PC-9 (cell line): ENCODE measurements at places on chromosomes 11 and 22. TPM values are rescaled to one million over a fixed set of nuclear protein-coding genes. Genes with fewer than 3 reads are reported as not detected.

The IGSF9B gene
- total RNA-seq, result not detected in 2 replicates

The SBF2 gene
- 16.4 and 18.6 TPM in 2 replicates for total RNA-seq

The DDX25 gene
- 0.26 TPM in 1 of 2 replicates, not detected in the other for total RNA-seq

The KCNQ1OT1 gene
- total RNA-seq, result 3.4 and 4.3 TPM in 2 replicates

DNA sequence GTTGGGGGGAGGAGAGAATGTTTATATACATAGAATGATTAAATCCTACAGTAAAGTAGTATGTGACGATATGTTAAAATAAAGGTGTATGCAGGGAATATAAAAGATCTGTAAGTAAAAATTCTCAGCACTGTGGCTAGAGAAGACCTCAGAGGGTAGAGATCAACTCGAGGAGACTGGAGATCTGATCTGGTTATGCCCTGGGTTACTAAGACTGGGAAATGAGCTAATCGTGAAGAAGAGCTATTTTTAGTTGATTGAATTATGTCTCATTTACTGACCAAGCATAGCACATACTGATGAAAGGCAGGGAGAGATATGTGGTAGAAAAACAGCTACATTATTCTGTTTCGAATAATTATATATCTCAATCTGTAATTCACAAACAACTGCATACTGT, 42.8 kb upstream of the ALKBH3 start:
- DNase-seq, result no peak
- H3K4me1 ChIP-seq, result no peaks in the 10 kb centered on the region
- no peak overlapping the region for H3K4me3 ChIP-seq
- peaks cover 14% of the 10 kb centered on the region for H3K36me3 ChIP-seq
- H3K27me3 ChIP-seq, result no peaks in the 10 kb centered on the region

The ALX4 gene
- total RNA-seq, result not detected in 2 replicates

GRCh38 chr11:39363571-39363970, 2095.9 kb downstream of the LRRC4C start:
- no peaks in the 10 kb centered on the region for H3K36me3 ChIP-seq
- H3K27me3 ChIP-seq, result no peaks in the 10 kb centered on the region
- no peak for DNase-seq
- no peaks in the 10 kb centered on the region for H3K4me1 ChIP-seq
- H3K4me3 ChIP-seq, result no peak overlapping the region

GRCh38 chr11:126515501-126515900, 160.0 kb downstream of the ST3GAL4 start:
- H3K27me3 ChIP-seq, result peaks cover 100% of the 10 kb centered on the region
- no peak overlapping the region for H3K4me3 ChIP-seq
- no peak for DNase-seq
- H3K27ac ChIP-seq, result no peak overlapping the region

DNA sequence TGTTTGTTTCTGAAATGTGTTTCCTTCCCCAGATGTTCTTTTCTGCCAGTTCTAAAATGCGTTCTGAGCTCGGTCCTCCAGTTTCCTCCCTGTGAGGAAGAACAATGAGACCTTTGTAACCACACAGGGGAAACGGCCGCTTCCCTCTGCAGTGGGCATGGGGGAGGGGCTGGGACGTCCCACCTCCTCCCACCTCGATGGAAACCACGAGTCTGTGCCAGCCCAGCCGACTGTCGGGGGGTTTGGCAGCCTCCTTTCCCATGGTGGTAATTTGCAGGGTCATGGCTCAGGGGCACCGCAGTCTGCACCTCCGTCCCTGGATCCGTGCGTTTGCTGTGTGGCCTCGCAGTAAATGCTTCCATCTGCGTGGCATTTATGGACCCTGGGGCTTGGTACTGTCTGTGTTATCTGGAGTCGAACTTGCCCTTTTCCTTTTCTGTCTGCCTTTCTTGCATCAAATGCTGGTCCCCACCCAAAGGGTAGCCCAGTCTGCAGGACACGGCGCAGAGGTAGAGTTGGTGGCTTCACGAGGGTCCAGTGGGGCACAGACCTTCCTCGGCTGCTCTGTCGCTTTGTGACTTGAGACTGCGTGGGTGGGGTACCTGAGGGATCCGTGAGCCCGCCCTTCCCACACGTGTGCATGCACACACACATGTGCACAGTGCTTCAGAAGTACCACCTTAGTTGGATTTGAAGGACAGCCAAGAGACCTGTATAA, 16.1 kb downstream of the LRP5 start:
- no peaks in the 10 kb centered on the region for H3K4me1 ChIP-seq
- no peak overlapping the region for H3K4me3 ChIP-seq

DNA sequence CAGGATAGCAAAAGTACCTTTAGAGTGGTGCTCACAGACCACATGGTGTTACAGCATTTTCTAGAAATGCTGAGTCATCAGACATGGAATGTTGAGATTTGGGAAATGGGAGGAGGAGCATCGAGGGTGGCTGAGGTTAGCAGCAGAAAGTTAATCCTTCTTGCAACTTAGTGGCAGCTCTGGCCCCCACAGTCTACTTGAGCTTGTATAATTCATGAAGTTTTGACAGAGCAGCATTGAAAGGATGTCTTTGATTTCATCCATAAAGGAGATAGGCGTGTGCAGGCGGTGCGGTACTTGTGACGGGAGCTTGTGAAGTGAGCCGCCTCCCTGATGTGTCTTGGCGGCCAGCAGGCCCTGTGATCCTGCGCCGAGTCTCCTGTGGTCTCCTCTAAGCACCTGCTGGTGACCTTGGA, 330.5 kb downstream of the TBC1D22A start:
- no peaks in the 10 kb centered on the region; the same call in 1 of the 2 replicates for H3K4me1 ChIP-seq
- DNase-seq, result no peak
- H3K4me3 ChIP-seq, result no peak overlapping the region
- H3K27me3 ChIP-seq, result no peaks in the 10 kb centered on the region
- H3K27ac ChIP-seq, result no peak overlapping the region
- no peaks in the 10 kb centered on the region for H3K36me3 ChIP-seq

The LDHAL6A gene
- not detected in 2 replicates for total RNA-seq

GRCh38 chr11:122637541-122637940, 18.0 kb upstream of the UBASH3B start:
- H3K4me3 ChIP-seq, result no peak overlapping the region
- H3K27ac ChIP-seq, result no peak overlapping the region
- no peak for DNase-seq
- H3K4me1 ChIP-seq, result peaks cover 50% of the 10 kb centered on the region
- H3K36me3 ChIP-seq, result no peaks in the 10 kb centered on the region

The LMO2 gene
- 0.28 and 0.45 TPM in 2 replicates for total RNA-seq

GRCh38 chr11:77547863-77548551, 41.7 kb upstream of the AQP11 start:
- H3K4me3 ChIP-seq, result no peak overlapping the region
- no peaks in the 10 kb centered on the region for H3K4me1 ChIP-seq
- H3K27me3 ChIP-seq, result no peaks in the 10 kb centered on the region
- H3K36me3 ChIP-seq, result no peaks in the 10 kb centered on the region

DNA sequence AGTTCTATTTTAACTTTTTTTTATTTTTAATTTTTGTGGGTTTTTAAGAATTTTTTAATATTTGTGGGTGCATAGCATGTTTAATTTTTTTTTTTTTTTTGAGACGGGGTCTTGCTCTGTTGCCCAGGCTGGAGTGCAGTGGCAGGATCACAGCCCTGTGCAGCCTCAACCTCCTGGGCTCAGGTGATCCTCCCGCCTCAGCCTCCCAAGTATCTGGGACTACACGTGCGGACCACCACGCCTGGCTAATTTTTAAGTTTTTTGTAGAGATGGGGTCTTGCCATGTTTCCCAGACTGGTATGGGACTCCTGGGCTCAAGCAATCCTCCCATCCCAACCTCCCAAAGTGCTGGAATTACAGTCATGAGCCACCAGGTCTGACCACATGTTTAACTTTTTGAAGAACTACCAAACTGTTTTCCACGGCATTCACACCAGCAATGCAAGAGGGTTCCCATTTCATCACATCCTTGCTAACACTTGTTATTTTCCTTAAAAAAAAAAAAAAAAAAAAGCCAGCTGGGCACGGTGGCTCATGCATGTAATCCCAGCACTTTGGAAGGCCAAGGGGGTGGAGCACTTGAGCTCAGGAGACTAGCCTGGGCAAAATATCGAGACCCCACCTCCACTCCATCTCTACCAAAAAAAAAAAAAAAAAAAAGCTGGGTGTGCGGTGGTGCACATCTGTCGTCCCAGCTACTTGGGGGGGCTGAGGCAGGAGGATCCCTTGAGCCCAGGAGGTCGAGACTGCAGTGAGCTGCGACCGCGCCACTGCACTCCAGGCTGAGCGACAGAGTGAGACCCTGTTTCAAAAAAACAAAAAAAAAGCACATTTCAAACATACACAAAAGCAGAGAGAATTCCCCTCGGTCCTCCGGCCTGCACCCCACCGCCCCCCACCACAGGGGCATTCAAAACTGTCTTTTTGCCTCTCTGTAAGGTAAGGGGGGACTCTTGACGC, 16.7 kb upstream of the TXNRD2 start:
- peaks cover 6% of the 10 kb centered on the region for H3K4me1 ChIP-seq
- no peak overlapping the region for H3K4me3 ChIP-seq
- DNase-seq, result no peak
- H3K27me3 ChIP-seq, result no peaks in the 10 kb centered on the region
- no peaks in the 10 kb centered on the region for H3K36me3 ChIP-seq

GRCh38 chr22:28207281-28208030, 288.4 kb upstream of the PITPNB start:
- H3K27me3 ChIP-seq, result no peaks in the 10 kb centered on the region
- no peak overlapping the region for H3K27ac ChIP-seq
- DNase-seq, result no peak

GRCh38 chr11:62627713-62628112, 5.9 kb upstream of the B3GAT3 start:
- H3K36me3 ChIP-seq, result peaks cover 53% of the 10 kb centered on the region
- H3K4me1 ChIP-seq, result peaks cover 3% of the 10 kb centered on the region
- DNase-seq, result no peak
- H3K27ac ChIP-seq, result no peak overlapping the region

DNA sequence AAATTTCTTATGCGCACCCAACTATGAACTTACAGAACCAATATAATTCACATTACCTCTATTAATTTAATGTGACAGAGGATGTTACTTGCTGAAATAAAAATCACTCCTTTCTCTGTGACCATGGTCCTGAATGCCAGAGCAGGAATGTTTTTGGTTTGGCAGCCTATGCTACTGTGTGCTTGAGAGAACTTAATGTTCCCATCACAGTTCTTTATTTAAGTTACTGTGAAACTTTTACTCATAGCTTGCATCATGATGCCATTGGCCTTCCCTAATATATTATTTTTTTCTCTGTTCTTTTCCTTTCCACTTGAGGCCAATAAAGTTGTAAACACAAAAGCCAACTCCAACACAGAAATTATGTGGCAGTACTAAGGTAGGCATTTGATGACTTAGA, 142.2 kb downstream of the FAM76B start:
- H3K4me1 ChIP-seq, result no peaks in the 10 kb centered on the region

DNA sequence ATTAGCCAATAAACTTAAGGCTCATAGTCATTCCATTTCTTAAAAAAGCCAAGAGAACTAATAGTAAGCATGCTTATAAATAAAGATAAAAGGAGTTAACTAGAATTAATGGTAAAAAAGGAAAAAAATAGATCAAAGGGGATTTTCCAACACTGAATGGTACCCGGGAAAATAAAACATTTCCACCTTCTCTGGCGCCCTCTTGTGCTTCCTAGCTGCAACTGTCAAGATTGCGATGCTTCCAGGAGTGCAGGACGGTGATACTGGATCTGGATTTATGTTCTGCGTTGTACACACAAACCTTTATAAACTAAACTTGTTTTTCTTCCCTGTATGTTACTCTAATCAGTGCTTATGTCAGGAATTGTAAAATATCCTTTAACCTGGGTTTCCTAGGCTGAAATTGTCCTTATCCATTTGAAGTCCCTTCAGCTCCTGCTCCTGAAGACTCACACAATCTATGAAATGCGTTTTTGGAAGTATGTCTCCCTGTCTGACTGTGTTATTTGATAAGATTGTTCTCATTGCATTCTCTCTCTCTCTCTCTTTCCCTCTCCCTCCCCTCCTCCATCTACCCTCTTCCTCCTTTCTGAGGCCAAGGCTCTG, 9.6 kb upstream of the HTATIP2 start:
- no peak overlapping the region for H3K4me3 ChIP-seq
- no peak overlapping the region for H3K27ac ChIP-seq
- no peaks in the 10 kb centered on the region for H3K27me3 ChIP-seq
- DNase-seq, result no peak
- H3K4me1 ChIP-seq, result no peaks in the 10 kb centered on the region; the same call in 1 of the 2 replicates

GRCh38 chr11:61855939-61856680, 28.0 kb downstream of the FADS2 start:
- no peak for DNase-seq
- no peaks in the 10 kb centered on the region for H3K27me3 ChIP-seq
- H3K27ac ChIP-seq, result no peak overlapping the region

DNA sequence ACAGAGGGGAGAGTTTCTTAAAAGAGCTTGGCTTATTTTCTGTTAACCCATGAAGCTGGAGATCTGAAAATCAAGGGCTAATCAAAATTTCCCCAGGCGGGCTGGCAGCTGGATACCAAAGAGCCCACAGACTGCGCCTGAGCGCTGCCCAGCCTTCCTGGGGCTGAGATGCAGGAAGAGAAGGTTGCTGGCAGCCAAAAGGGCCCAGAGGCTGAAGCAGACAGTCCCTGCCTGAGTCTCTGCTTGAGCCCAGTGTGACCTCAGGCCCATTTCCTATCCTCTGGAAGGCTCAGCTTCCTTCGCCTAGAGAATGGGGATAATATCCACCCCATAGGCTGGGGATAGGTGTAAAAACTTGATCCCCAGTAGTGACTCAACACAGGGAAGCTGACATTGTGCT, 49.1 kb downstream of the ARRB1 start:
- no peaks in the 10 kb centered on the region for H3K36me3 ChIP-seq
- no peak overlapping the region for H3K27ac ChIP-seq
- no peak for DNase-seq
- no peaks in the 10 kb centered on the region for H3K27me3 ChIP-seq
- H3K4me1 ChIP-seq, result no peaks in the 10 kb centered on the region

The TRPM5 gene
- not detected in 2 replicates for total RNA-seq

The KIAA1671 gene
- total RNA-seq, result 44.3 and 47.7 TPM in 2 replicates

The PHETA2 gene
- 4.5 TPM in 2 replicates for total RNA-seq

GRCh38 chr22:50665212-50665611, 7.4 kb upstream of the SHANK3 start:
- DNase-seq, result no peak
- H3K4me3 ChIP-seq, result no peak overlapping the region
- no peaks in the 10 kb centered on the region for H3K36me3 ChIP-seq
- H3K27ac ChIP-seq, result no peak overlapping the region

The RFPL3 gene
- total RNA-seq, result not detected in 2 replicates

The PKNOX2 gene
- not detected in 2 replicates for total RNA-seq

The OR56A1 gene
- total RNA-seq, result not detected in 2 replicates

The MFRP gene
- not detected in 2 replicates for total RNA-seq

- no peak overlapping the region for H3K4me3 ChIP-seq
- H3K27me3 ChIP-seq, result no peaks in the 10 kb centered on the region
- H3K36me3 ChIP-seq, result no peaks in the 10 kb centered on the region
- H3K27ac ChIP-seq, result no peak overlapping the region
Measured at GRCh38 chr11:32713496-32713895, 81.0 kb downstream of the CCDC73 start.

The BBOX1 gene
- total RNA-seq, result not detected in 2 replicates

The MMP1 gene
- 0.35 TPM in 1 of 2 replicates, not detected in the other for total RNA-seq

GRCh38 chr11:69037074-69037473, 11.7 kb upstream of the TPCN2 start:
- no peaks in the 10 kb centered on the region for H3K4me1 ChIP-seq
- H3K27ac ChIP-seq, result no peak overlapping the region

- DNase-seq, result no peak
- no peak overlapping the region for H3K4me3 ChIP-seq
- no peak overlapping the region for H3K27ac ChIP-seq
- no peaks in the 10 kb centered on the region for H3K36me3 ChIP-seq
Measured at GRCh38 chr11:4782454-4782853, 12.7 kb upstream of the OR51F1 start.
